ENCODE measurements at places on chromosomes 11 and 22.
A peak's percentile ranks its signal among the peaks of the same experiment; 100 is the strongest.

- no peak for DNase-seq
Observed at GRCh38 chr11:117511931-117512539, 184.4 kb downstream of the CEP164 start.

DNA sequence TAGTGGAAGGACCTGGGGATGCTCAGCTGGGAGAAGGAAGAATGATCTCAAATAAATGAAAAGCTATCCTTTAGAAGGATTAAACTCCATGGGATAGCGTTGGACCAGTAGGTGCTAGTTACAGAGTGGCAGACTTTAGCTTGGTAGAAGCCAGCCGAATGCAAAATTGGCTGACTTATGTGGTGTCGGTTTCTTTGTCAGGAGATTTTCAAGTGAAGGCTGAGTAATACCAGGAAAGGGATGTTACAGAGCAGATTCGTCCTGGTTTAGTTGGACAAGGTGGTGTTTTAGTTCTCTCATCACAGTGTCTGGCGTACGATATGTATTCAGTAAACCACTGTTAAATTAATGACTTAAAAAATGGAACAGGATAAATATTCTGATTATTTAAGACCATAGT, 26.0 kb downstream of the FDX1 start:
- peak; percentile 16 for DNase-seq

GRCh38 chr11:75966537-75967287, 151.7 kb downstream of the UVRAG start:
- DNase-seq: no peak

DNA sequence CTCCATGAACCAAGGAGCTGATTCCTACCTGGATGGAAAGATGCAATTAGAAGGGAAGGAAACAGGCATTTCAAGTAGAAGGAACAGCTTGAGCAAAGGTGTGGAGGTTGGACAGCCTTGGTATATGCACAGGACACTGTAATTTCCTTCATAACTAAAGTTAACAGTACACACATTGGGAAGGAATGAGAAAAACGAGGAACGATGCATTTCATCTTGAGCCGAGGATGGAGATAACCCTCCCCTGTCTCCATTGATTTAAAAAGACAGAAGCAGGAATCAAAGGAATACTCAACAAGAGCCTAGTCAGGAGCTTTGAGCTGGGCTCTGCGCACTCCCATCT, 2.3 kb upstream of the PRG2 start:
- no peak for DNase-seq

GRCh38 chr11:35138606-35138942, 397 bp upstream of the CD44 start:
- no peak for DNase-seq

GRCh38 chr11:926341-926916, 759 bp downstream of the AP2A2 start:
- DNase-seq: no peak

DNA sequence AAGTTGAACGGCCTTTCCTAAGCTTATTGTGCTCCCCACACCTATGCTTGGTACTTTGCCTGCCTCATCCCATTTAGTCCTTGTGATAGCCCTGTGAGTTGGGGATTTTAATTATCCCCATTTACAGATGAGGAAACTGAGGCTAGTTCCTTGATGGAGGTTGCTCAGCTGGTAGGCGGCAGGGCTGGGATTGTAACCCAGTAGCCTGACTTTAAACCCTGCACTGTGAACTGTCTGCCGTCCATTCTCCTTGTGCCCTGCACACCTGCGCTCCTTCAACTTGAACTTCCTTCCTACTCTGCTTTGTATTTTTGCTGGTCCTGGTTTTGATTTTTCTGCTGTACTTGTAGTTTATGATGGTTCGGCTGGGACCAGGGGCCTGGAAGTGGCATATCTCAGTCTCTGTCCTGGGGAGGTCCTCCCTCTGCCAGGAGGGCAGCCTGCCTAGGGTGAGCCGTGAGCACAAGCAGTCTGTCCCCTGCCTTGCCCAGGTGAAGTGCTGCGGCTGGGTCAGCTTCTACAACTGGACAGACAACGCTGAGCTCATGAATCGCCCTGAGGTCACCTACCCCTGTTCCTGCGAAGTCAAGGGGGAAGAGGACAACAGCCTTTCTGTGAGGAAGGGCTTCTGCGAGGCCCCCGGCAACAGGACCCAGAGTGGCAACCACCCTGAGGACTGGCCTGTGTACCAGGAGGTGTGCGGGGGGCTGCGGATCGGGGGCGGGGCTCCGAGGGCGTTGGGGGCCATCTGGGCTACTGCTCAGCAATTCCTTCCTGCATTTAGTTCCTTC, 52.4 kb downstream of the CD82 start:
- DNase-seq: no peak

DNA sequence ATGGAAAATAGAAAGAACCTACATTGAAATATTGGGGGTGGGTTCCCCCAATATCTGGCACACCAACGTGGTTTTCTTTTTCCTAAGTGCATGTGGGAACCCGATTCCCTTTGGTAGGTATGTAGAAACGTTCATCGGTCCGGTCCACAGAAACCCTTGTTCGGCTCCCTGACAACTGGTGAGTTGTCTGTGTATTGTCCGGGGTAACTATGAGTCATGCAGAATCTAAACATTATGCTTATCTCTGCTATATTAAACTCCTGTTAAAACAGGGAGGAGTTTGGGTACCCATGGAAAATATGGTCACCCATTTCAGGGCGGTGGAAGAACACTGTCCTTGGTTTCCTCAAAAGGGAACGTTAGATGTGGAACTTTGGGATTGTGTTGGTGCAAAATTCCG, 25.1 kb upstream of the ALDH3B2 start:
- no peak for DNase-seq

DNA sequence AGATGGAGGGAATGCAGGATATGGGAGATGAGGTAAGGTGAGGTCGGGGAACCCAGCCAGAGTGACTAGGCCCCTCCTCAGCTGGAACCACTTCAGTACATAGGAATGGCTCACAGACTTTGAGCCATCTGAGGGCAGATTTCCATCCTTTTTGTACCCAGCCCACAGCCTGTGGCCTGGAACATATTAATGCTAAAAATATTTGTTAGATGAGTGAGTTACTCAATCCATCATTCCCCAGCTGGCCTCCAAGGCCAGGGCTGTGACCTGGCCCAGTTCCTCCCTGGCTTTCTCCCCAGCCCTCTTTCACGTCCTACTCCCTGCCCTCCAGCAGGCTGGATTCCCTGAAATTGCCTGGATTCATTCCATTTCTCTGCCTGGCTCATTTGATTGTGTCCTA, 57.2 kb upstream of the PRDM11 start:
- no peak for DNase-seq

GRCh38 chr22:24188705-24189248, 7.5 kb downstream of the SUSD2 start:
- no peak for DNase-seq

GRCh38 chr11:69010964-69011623, 2.0 kb downstream of the MRGPRF start:
- peak; percentile 6 for DNase-seq

GRCh38 chr11:83175815-83176214, 17.7 kb upstream of the ANKRD42 start:
- DNase-seq: no peak

DNA sequence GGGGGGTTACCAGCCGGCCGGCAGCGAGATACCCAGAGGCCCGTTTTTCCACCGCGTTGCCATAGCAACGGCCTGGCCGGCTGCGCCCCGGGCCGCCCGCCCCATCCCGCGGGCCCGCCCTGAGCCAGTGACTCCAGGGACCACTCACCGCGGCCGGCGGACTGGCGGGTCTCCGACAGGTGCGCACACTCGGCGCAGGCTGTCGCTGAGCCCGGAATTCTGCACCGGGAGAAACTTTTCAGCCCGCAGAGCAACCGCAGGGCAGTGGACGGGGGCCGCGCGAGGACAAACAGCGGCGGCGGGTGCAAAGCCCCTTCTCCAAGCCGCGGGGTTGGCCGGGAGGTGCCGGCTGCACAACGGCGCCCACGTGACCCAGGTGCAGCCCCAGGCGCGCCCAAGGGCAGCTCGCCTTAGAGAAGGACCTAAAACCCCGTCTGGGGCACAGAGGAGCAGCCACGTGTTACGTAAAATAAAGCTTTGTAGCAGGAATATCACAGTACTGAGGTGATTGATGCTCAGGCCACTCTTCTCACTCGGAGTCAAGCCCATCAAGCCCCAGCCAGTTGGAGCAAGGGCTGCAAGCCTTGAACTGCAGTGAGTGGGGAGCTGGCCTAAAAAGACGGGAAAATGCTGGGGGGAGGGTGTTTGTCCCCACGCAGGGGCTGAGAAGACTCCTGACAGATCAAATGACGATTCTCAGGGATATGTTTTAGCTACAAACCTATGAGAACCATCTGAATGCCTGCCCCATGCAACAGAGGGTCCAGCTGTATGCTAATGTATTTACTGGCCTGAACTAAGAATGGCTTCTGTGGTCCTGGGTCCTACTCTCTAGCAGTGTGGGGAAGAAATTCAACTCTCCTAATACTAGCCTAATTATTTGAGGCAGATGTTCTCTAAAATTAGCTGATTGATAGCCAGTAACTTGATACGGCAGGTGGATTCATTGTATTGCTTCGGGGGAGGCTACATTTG, at the start of gene STK33:
Gene STK33, minus strand, starts transcription at position 294 of the 975 bp plus-strand sequence. CDS start 119,323 bp downstream, outside the sequence.
- DNase-seq: peak; percentile 11

- DNase-seq: no peak
Observed at GRCh38 chr11:69914286-69915150, 95.3 kb upstream of the FGF3 start.

- DNase-seq: no peak
Observed at GRCh38 chr11:45654231-45655011, 11.0 kb downstream of the CHST1 start.

GRCh38 chr22:50320116-50320515, 6.7 kb downstream of the DENND6B start:
- no peak for DNase-seq

- no peak for DNase-seq
Observed at GRCh38 chr11:119928047-119928446, 199.0 kb upstream of the NECTIN1 start.

DNA sequence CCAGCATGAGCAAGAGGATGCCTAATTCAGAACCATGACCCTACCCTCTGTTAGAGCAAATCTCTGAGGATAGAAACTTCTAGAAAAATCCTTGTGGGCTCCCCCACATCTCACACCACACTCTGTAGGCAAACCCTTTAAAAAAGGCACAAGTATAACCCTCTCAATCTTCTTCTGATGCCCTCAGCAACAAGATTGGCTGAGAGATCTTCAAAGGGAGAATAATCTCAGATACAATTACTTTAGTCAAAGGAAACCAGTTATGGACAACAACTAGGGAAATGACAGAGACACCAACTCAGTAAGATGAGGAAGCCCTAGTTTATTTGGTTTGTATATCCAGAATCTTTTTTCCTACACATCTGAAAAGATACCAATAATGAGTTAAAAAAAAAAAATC, 49.2 kb downstream of the LIF start:
- no peak for DNase-seq

DNA sequence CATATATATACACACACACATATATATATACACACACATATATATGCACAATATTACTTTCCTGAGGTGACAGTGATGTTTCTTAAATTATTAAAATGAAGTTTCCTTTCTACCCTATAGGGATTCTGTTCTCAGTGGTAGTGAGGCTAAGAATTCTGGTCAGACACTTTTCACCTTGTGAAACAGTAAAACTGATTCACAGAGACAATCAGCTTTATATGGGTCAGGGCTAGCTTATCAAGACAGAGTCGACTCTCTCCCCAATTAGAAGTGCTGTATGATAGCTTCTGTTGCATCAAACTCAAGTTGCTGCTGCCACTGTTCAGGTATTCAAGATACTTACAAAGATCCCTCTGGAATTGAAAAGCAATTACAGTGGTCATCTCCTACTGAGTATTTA, 68.4 kb downstream of the ZBTB44 start:
- no peak for DNase-seq

DNA sequence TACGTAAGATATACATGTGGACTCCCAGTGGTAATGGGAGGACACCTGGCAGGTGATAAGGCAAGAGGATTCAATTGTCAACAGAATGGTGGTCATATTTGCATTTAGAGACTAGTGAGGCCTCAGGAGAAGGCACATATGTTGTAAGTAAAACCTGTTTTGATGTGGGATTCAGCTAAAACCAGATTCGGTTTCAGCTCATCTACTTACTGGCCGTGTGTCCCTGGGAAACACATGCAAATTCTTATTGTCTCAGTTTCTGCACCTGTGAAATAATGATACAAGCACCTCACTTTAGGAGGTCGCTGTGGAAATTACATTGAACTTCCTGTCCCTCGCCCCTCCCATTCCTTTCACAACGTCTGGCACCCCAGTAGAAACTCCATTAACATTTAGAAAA, 78.9 kb upstream of the FIBIN start:
- no peak for DNase-seq

GRCh38 chr11:92865352-92865751, 104.1 kb upstream of the MTNR1B start:
- no peak for DNase-seq

DNA sequence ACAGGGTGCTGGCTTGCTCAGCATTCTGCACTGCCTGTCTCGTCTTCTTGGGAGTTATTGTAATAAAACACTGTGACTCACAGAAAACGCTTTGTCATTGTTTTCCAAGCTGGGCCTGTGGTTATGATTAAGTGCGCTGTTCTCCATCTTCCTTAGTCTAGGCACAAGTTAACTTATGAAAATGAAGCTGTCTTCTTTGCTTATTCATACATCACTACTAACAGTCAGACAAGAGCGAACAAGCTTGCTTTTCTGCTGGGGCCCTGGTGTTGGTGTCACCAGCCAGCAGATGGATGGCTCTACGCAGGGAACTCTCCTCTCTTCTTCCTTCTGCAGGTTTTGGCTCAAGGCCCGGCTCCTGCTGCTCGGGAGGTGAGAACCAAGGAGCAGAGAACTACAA, 380.1 kb upstream of the SYN3 start:
- DNase-seq: no peak

DNA sequence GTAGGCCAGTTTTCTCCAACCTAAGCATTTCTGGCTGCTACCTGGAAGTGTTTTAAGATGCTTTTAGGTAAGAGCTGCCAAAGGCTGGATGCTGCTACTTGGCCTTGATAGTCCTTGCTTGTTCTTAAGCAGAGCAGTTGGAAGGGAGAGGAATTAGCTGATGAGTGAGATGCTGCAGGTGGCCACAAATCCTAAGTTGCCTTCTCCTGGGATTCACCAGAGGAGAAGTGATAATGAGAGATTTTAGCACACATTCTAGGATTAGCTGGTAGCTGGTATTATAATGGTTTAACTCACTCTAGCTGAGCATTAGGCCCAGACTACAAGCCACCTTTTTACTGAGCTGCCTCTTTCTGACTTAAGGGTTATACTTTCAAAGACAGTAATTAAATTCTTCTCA, 442.9 kb upstream of the RAG2 start:
- no peak for DNase-seq

DNA sequence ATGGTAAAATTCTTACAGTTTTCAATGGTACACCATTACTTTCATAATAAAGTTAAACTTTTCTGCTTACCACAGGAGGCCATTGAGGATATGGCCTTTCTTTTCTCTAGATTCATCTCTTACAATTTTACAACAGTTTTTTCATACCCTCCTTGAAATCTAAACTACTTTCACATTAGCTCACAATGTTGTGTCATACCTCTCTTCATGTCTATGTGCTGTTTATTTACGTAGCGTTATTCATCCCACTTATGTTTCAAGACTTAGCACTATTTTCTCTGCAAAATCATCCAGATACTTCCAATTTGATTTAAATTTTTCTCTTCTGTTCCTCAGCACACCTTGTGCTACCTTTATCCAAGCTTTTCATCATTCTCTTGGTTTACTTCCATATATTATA, 123.3 kb downstream of the METTL15 start:
- no peak for DNase-seq

- DNase-seq: no peak
Observed at GRCh38 chr11:109894242-109894641, 198.9 kb upstream of the ZC3H12C start.
